ENCODE measurements at places on chromosomes 2 and 18. TPM values are rescaled to one million over a fixed set of nuclear protein-coding genes. Genes with fewer than 3 reads are reported as not detected.

GRCh38 chr2:47272031-47272864 lies 117.1 kb upstream of the STPG4 start:
- DNase-seq = peak; percentile 34

DNA sequence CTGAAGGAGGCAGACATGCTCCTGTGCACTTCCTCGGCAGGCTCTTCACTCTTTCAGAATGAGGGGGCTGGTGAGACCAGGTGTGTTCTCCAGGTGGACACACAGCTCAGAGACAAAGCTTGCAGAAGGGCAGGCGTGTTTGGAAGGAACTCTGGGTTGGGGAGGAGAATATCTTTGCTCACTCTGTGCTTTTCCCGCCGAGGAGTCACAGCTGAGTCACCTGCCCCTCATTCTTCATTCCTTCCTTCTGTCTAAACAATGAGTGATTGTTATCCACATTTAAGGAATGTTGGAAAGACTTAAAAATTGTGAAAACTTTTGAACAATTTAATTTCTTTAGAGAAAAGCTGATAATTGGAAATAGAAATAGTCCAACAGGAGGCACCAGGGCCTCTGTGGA lies 126.3 kb upstream of the TPO start:
- no peak for DNase-seq

CCDC102B gene
- 2.6 TPM for total RNA-seq

- no peak for DNase-seq
Measured at GRCh38 chr18:63234841-63235240, 84.7 kb downstream of the BCL2 start.

DNA sequence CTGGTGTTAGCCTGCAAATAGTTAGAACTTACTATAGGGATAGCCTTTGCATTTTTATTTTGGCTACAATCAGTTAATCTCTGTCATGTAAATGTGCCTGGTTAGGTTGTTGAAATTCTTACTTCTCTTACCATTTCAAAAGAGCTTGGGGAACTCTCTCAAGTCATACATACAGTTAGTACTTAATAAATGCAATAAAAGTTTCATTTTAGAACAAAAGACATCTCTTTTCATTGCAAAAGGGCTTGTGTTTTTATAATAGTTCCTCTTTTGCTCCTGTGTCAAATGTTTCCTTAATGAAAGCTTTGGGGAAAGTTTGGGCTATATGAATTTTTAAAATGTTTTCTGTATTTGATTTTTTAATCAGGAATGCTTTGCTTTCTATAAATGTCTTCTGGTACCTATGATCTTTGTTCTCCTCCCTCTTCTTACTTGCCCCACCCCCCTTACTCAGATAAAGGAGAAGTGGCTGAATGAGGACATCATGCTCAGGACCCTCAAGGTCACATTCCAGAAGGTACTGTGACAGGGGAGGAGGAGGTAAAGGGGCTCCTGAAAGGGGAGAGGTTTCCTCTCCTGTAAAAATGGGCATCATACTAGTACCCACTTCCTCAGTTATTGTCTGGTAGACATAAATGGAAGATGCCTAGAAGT lies 13.6 kb downstream of the PTPN18 start:
- no peak for DNase-seq

PTPRN gene
- total RNA-seq = not detected

Data from CD4-positive, alpha-beta T cell (primary cell).